Adrenal gland (tissue), 19 donors: ENCODE measurements at places on chromosomes 1 and 21. TPM values are rescaled to one million over a fixed set of nuclear protein-coding genes. Genes with fewer than 3 reads are reported as not detected.

GRCh38 chr1:245953876-245954660 lies 553.0 kb downstream of the SMYD3 start:
- no peak for DNase-seq
- H3K4me3 ChIP-seq: no peak overlapping the region
- H3K27me3 ChIP-seq: no peaks in the 10 kb centered on the region
- H3K36me3 ChIP-seq: no peaks in the 10 kb centered on the region
- peak overlapping the region; percentile 62 for H3K27ac ChIP-seq

GRCh38 chr1:190138266-190138665 lies 339.4 kb downstream of the BRINP3 start:
- no peak for DNase-seq
- no peak overlapping the region for H3K4me3 ChIP-seq
- H3K4me1 ChIP-seq: no peaks in the 10 kb centered on the region
- no peak overlapping the region for H3K27ac ChIP-seq
- no peaks in the 10 kb centered on the region for H3K36me3 ChIP-seq
- H3K27me3 ChIP-seq: no peaks in the 10 kb centered on the region

DNA sequence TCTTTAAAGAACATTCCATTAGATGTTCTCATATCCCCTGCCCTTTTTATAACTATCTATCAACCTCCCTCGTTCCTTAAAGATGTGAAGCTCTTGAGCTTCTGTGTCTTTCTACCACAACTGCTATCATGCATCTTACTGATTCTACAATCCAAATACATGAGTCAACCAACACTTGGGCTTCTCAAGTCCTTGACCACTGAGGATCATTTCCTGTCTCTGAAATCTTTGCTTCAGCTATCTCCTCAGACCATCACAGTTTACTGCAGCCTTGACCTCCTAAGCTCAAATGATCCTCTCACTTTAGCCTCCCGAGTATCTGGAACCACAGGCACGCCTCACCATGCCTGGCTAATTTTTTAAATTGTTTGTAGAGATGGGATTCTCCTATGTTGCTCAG lies 75.2 kb downstream of the FMO4 start:
- H3K27me3 ChIP-seq: no peaks in the 10 kb centered on the region
- H3K4me3 ChIP-seq: no peak overlapping the region
- no peaks in the 10 kb centered on the region for H3K4me1 ChIP-seq
- DNase-seq: no peak
- no peak overlapping the region for H3K27ac ChIP-seq

DNA sequence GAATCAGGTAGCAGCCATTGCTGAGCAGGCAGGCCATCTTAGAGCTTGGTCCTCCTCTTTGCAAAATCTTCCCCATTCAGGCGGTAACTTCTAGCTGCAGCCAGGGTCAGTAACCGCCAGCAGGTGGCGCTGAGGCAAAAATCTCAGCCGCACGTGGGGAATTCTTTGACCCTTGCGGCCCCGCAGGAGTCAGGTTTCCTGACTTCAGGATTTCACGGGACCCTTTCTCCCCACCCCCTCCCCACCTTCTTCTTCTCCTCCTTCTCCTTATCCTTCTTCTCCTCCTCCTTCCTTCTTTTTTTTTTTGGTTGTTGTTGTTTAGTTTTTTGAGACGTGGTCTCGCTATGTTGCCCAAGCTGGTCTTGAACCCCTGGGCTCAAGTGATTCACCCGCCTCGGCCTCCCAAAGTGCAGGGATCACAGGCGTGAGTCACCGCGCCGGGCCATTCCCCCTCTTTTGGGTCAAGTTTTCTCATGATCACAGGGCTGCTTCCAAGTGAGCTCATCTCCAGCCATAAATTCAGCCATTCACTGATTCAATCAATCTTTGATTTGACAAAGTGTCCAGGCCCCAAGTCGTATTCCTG lies 33.4 kb upstream of the TENT5B start:
- DNase-seq: peak; percentile 55
- no peak overlapping the region for H3K27ac ChIP-seq
- H3K4me1 ChIP-seq: peaks cover 4% of the 10 kb centered on the region
- H3K4me3 ChIP-seq: no peak overlapping the region

- no peak for DNase-seq
- H3K4me1 ChIP-seq: no peaks in the 10 kb centered on the region
- no peaks in the 10 kb centered on the region for H3K36me3 ChIP-seq
- no peaks in the 10 kb centered on the region for H3K27me3 ChIP-seq
These were observed 24.6 kb downstream of the XCL1 start for GRCh38 chr1:168601051-168601450.

- DNase-seq: no peak
- no peak overlapping the region for H3K4me3 ChIP-seq
- no peaks in the 10 kb centered on the region for H3K27me3 ChIP-seq
These were observed 148.9 kb upstream of the CTTNBP2NL start for GRCh38 chr1:112247036-112247597.

DNA sequence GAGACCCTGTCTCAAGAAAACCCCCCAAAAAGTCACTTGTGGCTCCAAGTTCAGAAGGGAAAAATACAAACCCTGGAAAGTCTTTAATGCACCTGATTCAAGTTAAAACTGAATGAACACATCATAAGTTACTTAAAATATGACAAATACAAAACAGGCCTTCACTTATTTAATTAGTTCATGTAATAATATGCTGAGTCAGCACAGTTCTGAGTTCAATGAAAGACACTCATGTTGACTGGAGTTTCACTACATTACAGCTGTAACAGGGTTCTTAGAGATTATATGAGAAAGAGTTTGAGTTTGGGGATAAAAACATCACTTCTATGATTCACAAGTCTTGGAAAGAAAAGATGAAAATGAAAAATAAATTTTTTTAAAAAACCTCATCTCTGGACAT lies 51.0 kb downstream of the DEGS1 start:
- no peak overlapping the region for H3K4me3 ChIP-seq
- DNase-seq: no peak
- no peaks in the 10 kb centered on the region for H3K4me1 ChIP-seq
- H3K36me3 ChIP-seq: no peaks in the 10 kb centered on the region
- no peak overlapping the region for H3K27ac ChIP-seq
- no peaks in the 10 kb centered on the region for H3K27me3 ChIP-seq

GRCh38 chr1:247209396-247209795 lies 37.6 kb upstream of the ZNF124 start:
- no peak overlapping the region for H3K4me3 ChIP-seq
- DNase-seq: no peak
- H3K27ac ChIP-seq: no peak overlapping the region
- no peaks in the 10 kb centered on the region for H3K27me3 ChIP-seq
- no peaks in the 10 kb centered on the region for H3K36me3 ChIP-seq
- H3K4me1 ChIP-seq: no peaks in the 10 kb centered on the region

- no peaks in the 10 kb centered on the region for H3K36me3 ChIP-seq
- no peaks in the 10 kb centered on the region for H3K27me3 ChIP-seq
These were observed 17.2 kb downstream of the NFYC start for GRCh38 chr1:40708750-40709099.

GRCh38 chr1:159142391-159142663 lies 29.1 kb upstream of the CADM3 start:
- no peak overlapping the region for H3K27ac ChIP-seq
- H3K27me3 ChIP-seq: no peaks in the 10 kb centered on the region
- no peaks in the 10 kb centered on the region for H3K4me1 ChIP-seq
- H3K36me3 ChIP-seq: no peaks in the 10 kb centered on the region
- H3K4me3 ChIP-seq: no peak overlapping the region
- DNase-seq: no peak

DNA sequence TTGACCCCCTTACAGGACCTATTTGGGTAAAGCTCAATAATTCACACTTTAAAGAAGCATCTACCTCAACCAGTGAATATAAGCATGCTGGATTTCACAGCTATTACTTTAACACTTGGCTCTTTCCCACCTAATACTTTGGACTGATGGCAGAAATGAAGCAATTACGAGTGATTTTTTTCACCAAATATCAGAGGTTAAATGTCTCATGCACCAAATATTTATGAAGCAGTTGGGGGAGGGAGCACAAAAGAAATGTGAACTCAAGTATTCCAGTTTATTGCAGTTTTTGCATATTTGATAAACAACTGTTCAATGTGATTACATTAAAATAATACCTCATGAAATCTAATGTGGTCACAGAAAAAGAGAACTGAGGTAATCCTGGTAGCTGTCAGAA lies 223.6 kb downstream of the LRRC7 start:
- no peak overlapping the region for H3K4me3 ChIP-seq
- no peaks in the 10 kb centered on the region for H3K27me3 ChIP-seq
- no peaks in the 10 kb centered on the region for H3K36me3 ChIP-seq

GRCh38 chr1:175443332-175443731 lies 250.8 kb upstream of the KIAA0040 start:
- H3K4me3 ChIP-seq: no peak overlapping the region
- no peaks in the 10 kb centered on the region for H3K27me3 ChIP-seq
- H3K36me3 ChIP-seq: no peaks in the 10 kb centered on the region
- no peak for DNase-seq
- H3K4me1 ChIP-seq: no peaks in the 10 kb centered on the region

- H3K4me3 ChIP-seq: no peak overlapping the region
- DNase-seq: no peak
- H3K36me3 ChIP-seq: no peaks in the 10 kb centered on the region
- peaks cover 3% of the 10 kb centered on the region for H3K4me1 ChIP-seq
These were observed 25.8 kb upstream of the CAPZB start for GRCh38 chr1:19511116-19511515.

GRCh38 chr1:166464333-166464732 lies 297.5 kb upstream of the FAM78B start:
- H3K27me3 ChIP-seq: no peaks in the 10 kb centered on the region
- H3K27ac ChIP-seq: no peak overlapping the region
- H3K36me3 ChIP-seq: no peaks in the 10 kb centered on the region

The SIPA1L2 gene
- total RNA-seq: 14.5 TPM

The ZNF669 gene
- total RNA-seq: 4.6 TPM

The OR2T11 gene
- not detected for total RNA-seq

The NDUFS2 gene
- total RNA-seq: 217 TPM

The COL11A1 gene
- total RNA-seq: 1.0 TPM

The NES gene
- total RNA-seq: 7.7 TPM

The NLRP3 gene
- total RNA-seq: 2.7 TPM

The CYP2J2 gene
- 0.61 TPM for total RNA-seq

The RPTN gene
- total RNA-seq: not detected

The S100A12 gene
- not detected for total RNA-seq
